ENCODE measurements at places on chromosomes 11 and 22.

DNA sequence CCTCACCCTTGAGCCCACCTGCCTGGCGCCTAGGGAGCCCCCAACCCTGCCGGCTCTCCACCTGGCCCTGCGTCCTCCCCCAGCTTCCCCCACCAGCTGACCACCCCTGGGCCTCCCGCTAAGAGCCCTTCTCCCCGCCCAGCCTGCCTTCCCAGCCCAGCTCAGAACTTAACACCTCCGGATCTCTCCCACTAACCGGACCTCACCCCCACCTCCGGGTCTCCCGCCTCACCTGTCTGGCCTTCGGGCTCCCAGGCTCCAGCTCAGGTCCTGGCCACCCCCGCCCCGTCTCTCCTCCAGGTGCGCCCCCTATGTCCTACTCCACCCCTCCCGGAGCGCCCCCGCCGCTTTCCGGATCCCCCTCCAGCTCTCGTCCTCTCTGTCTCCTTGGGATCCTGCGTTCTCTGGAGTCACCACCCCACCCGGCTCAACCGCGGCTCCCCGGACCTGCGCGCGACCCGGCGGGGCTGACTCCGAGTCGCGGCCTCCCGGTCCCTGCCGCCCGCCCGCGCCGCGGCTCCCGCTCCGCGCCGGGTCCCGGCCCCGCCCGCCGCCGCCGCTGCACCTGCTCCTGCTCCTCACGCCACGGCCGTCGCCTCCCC is at the start of gene KCNJ11:
TSS of gene KCNJ11 (minus strand) at position 51 of the 602 bp plus-strand sequence. CDS start 568 bp downstream, outside the sequence.
- no peak for DNase-seq
- H3K36me3 ChIP-seq = no peaks in the 10 kb centered on the region
- no peaks in the 10 kb centered on the region for H3K27me3 ChIP-seq
- H3K4me3 ChIP-seq = peak within 1 kb of the TSS; percentile 51
- H3K27ac ChIP-seq = no peak within 1 kb of the TSS
- no peaks in the 10 kb centered on the region for H3K4me1 ChIP-seq

- no peak overlapping the region for H3K4me3 ChIP-seq
- H3K27me3 ChIP-seq = peaks cover 1% of the 10 kb centered on the region
- DNase-seq = no peak
- no peaks in the 10 kb centered on the region for H3K36me3 ChIP-seq
- no peak overlapping the region for H3K27ac ChIP-seq
- H3K4me1 ChIP-seq = no peaks in the 10 kb centered on the region
These were observed 555.8 kb downstream of the BRD1 start for GRCh38 chr22:49271831-49272230.

DNA sequence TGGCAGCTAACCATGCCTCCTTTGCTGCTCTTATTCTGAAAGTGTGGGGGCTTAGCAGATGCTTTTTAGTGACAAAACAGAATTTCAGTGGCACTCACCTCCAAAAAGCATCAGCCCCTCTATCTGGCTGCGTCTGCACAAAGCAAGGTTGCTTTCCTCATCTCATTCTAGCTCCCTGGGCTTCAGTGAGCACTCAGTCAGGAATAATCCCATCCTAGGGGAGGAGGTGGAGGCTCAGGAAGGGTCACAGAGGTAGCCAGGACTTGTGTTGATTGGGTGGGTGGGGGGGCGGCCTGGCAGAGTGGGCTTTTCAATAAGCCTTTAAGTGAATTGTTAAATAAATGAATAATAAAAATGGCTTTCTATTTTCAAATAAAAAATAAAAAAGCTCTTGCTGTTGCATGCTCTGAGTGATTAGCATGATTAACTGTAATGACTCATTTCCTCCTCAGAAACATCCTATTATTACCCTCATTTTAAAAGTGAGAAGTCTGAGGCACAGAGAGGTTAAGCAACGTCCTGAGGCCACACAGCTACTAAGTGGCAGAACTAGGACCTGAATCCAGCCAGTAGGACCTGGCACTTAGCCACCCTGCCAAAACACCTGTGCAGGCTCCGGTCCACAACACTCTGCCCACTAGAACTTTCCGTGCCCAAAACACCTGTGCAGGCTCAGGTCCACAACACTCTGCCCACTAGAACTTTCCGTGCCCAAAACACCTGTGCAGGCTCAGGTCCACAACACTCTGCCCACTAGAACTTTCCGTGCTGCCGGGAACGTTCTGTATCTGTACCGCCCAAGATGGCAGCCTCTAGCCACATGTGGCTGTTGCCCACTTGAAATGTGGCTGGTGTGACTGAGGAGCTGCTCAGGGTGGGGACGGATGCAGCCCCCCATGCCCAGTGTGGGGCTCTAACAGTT is 5.5 kb downstream of the B3GAT1 start:
- no peak overlapping the region for H3K27ac ChIP-seq
- H3K36me3 ChIP-seq = no peaks in the 10 kb centered on the region
- H3K4me3 ChIP-seq = no peak overlapping the region
- no peak for DNase-seq
- H3K4me1 ChIP-seq = no peaks in the 10 kb centered on the region

GRCh38 chr11:94866936-94867795 is 99.0 kb downstream of the AMOTL1 start:
- no peaks in the 10 kb centered on the region for H3K4me1 ChIP-seq
- H3K36me3 ChIP-seq = peaks cover 5% of the 10 kb centered on the region
- no peak for DNase-seq
- H3K4me3 ChIP-seq = no peak overlapping the region
- H3K27ac ChIP-seq = no peak overlapping the region

DNA sequence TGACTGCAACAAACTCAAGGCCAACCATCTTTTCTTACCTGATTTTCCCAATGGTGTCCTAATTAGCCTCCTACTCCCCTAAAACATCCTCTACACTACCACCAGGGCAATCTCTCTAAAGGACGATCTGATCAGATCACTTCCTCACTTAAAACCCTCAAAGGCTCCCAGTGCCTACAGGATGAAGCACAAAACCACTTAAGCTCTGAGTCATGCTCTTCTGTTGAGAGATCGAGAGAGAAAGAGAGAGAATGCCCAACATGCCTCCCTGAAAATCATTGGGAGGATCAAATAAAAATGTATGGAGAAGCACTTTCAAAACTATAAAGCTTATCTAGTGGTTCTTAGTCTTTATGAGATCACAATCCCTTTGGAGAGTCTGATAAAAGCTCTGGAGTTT is 171.1 kb downstream of the CADM1 start:
- H3K27ac ChIP-seq = no peak overlapping the region
- no peak for DNase-seq
- H3K27me3 ChIP-seq = no peaks in the 10 kb centered on the region
- H3K4me1 ChIP-seq = peaks cover 1% of the 10 kb centered on the region
- H3K36me3 ChIP-seq = no peaks in the 10 kb centered on the region
- no peak overlapping the region for H3K4me3 ChIP-seq

All from aorta (tissue), 5 donors.